ENCODE measurements at places on chromosomes 2 and 18. TPM values are rescaled to one million over a fixed set of nuclear protein-coding genes. Genes with fewer than 3 reads are reported as not detected.
A peak's percentile ranks its signal among the peaks of the same experiment; 100 is the strongest.

The DES gene
- 12,920 TPM for total RNA-seq

- DNase-seq = no peak
These were observed 106.0 kb upstream of the PKDCC start for GRCh38 chr2:41941831-41942230.

DNA sequence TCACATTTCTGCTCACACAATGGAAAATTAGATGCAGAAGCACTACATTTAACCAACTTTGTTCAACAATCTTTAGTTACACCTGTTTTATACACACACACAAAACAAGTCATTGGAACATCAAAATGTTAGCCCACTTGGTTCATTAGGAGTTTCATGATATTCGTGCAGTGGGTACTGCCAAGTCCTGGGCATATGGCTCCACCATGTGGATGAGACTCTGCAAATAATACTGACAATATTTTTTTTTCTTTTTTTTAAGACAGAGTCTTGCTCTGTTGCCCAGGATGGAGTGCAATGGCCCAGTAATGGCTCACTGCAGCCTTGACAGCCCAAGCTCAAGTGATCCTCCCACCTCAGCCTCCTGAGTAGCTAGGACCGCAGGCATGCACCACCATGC is 34.5 kb upstream of the GRB14 start:
- no peak for DNase-seq

- DNase-seq = no peak
These were observed 133.7 kb downstream of the MSH2 start for GRCh38 chr2:47536696-47537095.

- DNase-seq = no peak
These were observed 7.7 kb upstream of the SERPINB8 start for GRCh38 chr18:63962137-63962536.

The RAB11FIP5 gene
- 17.9 TPM for total RNA-seq

GRCh38 chr18:9413576-9413975 is 61.7 kb upstream of the RALBP1 start:
- no peak for DNase-seq

DNA sequence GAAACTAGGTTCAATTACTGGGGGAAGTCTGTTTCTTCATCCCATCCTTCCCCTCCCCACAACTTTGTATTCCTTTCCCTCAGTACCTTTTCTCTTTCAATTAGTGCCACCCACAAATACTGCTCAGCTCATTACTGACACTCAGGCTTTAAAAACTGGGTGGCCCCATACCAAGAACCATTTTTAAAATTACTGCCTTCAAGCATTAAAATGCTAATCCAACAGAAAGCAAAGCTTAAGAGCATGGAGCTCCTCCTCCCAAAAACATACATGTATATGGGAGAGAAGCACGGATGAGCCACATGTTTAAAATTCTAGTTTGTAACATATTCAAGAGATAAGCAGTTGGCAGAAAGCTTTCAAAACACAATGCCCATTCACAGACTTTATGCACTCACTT is 44.0 kb downstream of the IRS1 start:
- no peak for DNase-seq

GRCh38 chr2:121998751-121999150 is 243.3 kb downstream of the TSN start:
- no peak for DNase-seq

The DSG4 gene
- total RNA-seq = not detected

The SRD5A2 gene
- not detected for total RNA-seq

GRCh38 chr18:45316127-45316526 is 299.1 kb upstream of the SLC14A2 start:
- DNase-seq = no peak

The CCDC141 gene
- 136 TPM for total RNA-seq

The MTERF4 gene
- 23.8 TPM for total RNA-seq

The OTOF gene
- not detected for total RNA-seq

The FEV gene
- not detected for total RNA-seq

The GATA6 gene
- 56.0 TPM for total RNA-seq

The KIAA2012 gene
- total RNA-seq = not detected

The CHRND gene
- not detected for total RNA-seq

DNA sequence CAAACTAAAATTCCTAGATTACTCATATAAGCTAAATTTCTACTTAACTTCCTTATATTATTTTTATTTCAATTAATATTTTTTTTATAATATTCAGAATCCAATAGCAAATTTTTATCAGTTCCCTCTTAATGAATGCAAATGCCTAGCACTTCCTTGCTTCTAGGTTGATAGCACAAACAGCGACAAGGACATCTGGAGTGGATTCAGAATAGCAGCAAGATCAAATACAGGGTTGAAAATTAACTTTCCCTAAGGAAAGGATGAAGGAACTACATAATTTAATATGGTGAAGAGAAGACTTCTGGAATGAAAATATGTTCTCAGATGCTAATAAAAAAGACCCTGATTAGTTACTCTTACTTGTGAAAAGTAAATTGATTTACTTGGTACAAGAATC is 64.5 kb downstream of the PIGN start:
- DNase-seq = no peak

DNA sequence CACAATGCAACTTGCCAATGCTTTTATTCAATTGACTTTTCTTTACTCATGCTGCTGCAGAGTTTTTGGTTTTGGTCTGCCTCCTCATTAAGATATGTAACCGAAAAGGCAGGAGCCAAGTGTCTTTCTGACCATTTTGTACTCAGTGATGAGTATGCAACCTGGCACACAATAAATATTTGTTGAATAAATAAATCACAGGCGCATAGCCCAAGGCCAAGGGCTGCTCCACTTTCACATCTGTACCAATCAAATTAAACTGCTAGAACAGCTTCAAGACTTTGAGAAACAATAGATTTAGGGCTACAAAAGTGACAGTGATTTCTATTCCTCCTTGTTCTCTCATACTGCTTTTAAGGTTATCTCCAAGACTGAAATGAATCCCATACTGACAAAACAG is 828.2 kb downstream of the RNF144A start:
- no peak for DNase-seq

- DNase-seq = no peak
These were observed 341.7 kb downstream of the PTPRM start for GRCh38 chr18:7908681-7909299.

GRCh38 chr2:62698653-62699052 is 6.9 kb upstream of the EHBP1 start:
- DNase-seq = no peak

- no peak for DNase-seq
These were observed 509.1 kb downstream of the MBD2 start for GRCh38 chr18:53715243-53715853.

DNA sequence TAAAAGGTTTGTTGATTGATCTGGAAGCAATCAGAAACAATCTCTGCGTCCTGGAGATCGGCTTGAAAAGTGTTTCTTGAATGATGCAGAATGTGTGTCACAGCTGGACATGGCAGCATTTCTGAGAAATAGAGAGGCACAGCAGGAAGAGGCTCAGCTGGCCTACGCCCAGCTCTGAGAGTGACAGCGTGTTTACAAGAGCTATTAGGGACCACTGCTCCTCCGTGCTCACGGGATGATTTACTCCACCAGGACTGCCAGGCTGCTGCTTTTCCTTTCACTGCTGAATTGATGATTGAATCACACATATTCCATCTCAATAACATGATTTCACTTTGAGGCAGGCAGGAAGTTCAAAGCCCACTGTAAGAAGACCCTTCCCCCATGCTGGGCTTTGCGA is 62.8 kb downstream of the GALNT14 start:
- no peak for DNase-seq

DNA sequence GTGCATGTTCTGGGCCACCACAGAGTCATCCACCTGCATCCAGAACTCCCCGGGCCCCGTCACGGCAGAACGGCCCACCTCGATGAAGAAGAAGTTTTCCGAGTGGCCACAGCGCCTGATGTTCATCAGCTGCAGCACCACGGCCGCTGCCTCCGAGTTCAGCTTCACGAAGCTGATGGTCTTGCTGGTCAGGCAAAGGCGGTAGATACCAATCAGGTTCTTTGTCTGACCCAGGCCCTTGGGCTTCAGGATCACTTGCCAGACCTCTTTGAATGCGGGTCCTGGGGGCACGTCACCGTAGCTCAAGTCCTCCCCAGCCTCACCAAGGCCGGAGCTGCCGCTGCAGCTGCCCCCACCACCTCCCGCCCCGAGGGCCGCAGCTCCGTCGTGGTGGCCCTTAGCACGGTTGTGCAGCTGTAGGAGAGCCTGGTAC is 1.6 kb downstream of the IRS1 start:
- peak; percentile 40 for DNase-seq

GRCh38 chr2:211453311-211453887 is 897.0 kb downstream of the CPS1 start:
- no peak for DNase-seq

DNA sequence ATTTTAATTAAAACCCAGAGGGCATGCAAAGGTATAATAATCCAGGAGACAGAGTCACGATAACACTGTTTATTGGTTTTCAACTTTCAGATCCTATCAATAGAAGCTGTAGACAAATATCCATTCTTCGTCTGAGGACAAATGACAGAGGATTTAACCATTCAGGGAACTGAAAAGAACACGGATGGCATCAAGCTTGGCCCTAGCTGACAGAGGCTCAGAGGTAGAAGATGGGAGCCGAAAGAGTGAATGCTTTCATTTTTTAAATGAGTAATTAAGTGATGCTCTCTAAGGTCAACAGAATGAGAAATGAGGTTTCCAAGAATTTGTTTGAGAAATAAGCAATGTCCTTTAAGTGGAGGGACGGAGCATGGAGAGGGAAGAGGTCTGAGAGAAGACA is 62.1 kb downstream of the BCL2 start:
- no peak for DNase-seq

DNA sequence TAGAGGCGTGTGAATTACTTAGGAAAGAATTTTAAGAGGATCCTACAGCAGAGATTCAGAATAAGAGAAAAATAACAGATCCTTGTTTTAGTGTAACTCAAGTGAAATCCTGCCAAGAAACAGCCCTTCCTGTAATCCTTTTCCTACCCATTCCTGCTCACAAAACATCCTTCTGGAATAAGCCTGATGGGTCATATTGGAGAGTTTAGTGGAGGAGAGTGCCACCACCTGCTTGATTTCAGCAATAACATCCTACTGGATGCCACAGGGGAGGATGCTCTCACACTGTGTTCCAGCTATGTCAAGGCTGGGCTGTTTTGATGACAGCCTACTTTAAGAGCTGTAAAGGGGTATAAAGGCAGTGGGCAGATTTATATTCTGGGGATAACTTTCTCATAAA is 54.8 kb upstream of the CCDC178 start:
- DNase-seq = no peak

GRCh38 chr2:97673182-97673914 is 3.8 kb downstream of the C2orf92 start:
- no peak for DNase-seq

DNA sequence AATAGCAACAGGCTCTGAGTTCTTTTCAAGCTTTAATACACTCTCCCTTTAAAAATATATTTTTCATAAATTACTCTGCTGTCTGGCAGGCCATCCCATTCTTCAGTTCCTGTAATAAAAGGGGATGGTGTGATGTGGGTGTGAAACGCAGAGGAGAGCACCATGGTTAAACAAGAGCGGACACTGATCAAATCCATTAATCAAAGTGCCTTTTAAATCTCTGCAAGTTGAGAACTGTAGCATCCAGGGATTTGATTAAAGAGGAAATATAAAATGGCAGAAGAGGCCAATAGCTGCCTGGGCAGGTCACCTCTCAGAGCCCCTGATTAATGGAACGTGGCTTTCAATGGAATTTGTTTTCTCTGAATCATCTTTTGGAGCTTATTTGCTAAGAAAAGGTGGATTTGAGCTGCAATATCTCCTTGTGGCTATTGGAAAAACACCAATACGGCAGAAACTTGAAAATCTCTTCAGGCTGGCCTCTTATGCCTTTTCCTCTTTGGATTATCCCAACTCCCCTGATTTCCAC is 96.9 kb downstream of the ACTR3 start:
- no peak for DNase-seq

GRCh38 chr18:35051641-35052377 is 10.6 kb downstream of the MAPRE2 start:
- no peak for DNase-seq

The IL37 gene
- not detected for total RNA-seq

DNA sequence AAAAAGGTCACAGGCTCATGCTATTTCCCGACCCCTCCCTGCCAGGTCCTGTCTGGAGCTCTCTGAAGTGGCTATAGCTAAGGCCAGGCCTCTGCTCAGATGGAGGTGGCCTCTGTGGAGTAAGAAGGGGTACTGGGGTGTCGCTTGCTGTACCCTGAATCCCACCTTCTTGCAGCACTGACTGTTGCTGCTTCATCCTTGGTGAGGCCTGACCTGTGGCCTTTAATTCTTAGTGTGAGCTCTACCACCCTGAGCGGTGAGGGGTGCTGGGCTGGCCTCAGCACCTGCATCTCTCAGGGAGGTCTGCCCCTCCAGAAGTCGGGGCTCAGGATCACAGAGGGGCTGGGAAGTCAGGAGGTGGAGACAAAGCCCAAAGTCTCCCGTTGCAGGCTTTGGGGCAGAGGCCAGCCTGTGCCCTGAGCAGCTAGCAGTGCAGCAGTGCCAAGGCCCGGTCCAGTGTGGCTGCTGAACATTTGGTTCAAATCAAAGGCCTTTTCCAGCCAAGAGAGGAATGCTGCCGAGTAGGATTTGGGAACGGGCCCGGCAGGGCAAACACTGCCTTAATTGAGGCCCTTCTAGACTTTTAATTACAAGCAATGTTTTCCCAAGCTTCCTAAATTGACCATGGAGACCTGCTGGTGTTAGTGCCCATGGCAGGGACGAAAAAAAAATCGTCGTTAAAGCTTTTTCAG is 133.5 kb upstream of the HAAO start:
- DNase-seq = peak; percentile 80

The UGT1A3 gene
- total RNA-seq = not detected

The MEP1B gene
- not detected for total RNA-seq

The FSIP2 gene
- total RNA-seq = 0.13 TPM

Data from Right ventricle myocardium superior (tissue), 1 donor.